Hematopoietic multipotent progenitor cell treated with erythropoietin and hydrocortisone succinate and interleukin-3 and kit ligand, for 17 days (in vitro differentiated cells): ENCODE measurements at places on chromosomes 5 and 9.

GRCh38 chr9:121713400-121714070 is 62.1 kb downstream of the DAB2IP start:
- no peak for DNase-seq

DNA sequence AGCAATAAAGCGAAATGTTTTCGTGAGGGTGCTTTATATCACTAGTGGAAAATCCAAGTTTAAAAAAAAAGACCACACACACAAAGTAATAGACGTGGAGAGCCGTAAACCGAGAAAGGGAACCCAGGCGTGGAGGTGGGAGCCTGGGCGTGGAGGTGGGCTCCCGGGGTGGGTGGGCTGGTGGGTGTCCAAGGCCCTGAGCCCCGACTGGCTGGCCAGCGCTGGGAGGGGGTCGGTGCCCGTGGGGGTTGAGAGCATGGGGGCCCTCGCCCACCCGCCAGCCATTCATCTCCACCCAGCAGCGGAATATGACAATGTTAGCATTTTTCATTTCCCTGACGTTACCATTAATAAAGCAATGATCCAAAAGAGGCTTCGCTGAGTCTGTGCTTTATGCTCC is 135.0 kb downstream of the MVB12B start:
- no peak for DNase-seq

DNA sequence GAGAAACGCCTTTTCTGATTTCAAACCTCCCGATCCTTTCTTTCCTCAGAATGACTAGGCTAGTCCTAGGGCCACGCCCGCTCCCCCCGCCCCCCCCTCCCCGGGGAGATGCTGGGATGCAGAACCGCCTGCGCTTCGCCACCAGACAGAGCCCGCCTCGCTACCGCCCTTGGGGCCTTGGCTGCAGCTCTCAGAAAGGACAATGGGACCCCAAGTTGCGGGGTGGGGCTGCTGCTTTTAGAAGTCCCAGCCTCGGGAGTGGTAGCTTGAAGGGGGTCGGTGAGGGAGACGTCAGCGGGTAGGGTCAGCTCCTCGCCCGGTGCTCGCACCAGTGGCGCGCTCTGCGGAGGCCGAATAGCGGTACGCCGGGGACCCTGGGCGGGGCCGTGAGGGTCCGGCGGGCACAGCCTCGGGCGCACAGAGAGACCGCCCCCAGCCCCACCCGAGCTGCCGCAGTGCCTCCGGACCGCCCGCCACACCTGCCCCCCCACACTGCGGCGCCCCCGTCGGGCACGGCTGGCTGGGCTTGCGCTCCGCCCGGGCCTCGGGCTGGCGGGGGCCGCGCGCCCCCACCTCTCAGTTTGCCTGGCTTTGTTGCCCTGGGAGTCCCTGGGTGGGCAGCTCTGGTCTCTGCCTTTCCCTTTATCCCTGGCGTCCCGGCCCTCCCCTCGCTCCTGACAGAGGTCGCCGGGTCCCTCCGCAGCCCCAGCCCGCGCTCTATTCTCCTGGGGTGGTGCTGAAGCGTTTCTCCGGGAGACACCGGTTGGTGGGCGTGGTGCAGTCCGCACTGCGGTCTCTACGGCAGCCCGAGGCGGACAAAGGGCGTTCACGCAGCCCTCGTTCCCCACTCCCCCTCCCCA is 1.2 kb downstream of the MAP1B start:
- DNase-seq, result no peak

DNA sequence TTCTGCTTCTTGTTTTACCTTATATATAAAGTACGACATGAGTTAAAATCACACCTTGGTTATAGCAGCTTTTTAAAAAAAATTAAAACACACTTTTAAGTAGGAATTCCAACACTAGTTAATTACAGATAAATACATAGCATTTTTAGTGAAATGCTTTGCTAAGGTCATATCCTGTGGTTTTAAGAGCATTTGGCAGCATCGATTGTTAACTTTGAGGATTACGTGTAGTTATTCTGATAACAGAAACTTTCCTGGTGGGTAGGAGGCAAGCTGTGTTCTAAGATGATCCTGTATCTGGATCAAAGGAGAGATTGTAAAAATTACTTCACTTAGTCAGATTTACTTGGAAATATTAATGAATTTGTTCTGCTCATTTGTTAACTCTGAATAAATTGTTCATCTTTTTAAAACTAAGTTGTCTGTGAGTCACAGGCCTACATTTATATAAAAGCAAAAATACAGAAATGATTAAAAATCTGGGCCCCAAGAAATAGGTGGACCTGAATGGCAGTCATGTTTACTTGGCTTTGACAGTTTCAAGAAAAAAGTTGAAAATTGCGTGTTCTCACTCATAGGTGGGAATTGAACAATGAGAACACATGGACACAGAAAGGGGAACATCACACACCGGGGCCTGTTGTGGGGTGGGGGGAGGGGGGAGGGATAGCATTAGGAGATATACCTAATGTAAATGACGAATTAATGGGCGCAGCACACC is 58.3 kb downstream of the TRIO start:
- DNase-seq, result no peak

GRCh38 chr5:53403758-53404157 is 76.7 kb upstream of the FST start:
- no peak for DNase-seq

DNA sequence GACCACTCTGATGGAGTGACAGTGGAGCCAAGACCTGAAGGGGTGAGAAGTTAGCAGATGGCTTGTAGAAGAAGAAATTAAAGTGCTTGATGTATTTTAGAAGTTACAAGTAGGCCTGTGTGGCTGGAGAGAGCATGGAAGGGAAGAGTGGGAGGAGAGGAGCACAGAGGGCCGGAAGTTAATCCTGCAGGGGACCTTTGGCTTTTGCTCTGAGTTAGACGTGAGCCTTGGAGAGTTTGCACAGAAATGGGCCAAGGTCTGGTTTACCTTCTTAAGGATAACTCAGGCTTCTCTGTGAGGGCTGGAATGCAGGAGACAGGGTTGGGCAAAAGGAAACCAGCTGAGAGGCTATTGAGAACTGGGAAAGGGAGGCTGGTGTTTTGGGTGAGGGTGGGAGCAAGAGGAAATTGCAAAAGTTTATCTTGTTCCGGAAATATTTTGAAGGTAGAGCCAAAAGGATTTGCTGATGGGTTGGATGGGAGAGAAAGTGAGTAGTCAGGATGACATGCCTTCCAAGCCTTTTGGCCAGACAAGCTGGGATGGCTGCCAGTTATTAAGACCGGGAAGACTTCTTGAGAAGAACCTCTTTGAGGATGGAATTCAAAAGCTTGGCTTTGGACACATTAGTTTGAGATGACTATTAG is 17.5 kb upstream of the F2RL1 start:
- DNase-seq, result no peak
